Activated T-cell treated with anti-CD3 and anti-CD28 coated beads, Interleukin-2, amount 50 U/mL, for 4 hours (primary cell): ENCODE measurements at places on chromosomes 1 and 21. TPM values are rescaled to one million over a fixed set of nuclear protein-coding genes. Genes with fewer than 3 reads are reported as not detected.

Gene PSMA5
- total RNA-seq: 351 TPM

Gene HIPK1
- total RNA-seq: 63.6 TPM

Gene COL9A2
- total RNA-seq: 0.96 TPM

Gene OR14K1
- total RNA-seq: not detected

Gene PAPPA2
- total RNA-seq: 0.05 TPM

Gene FAM151A
- not detected for total RNA-seq

Gene RIIAD1
- total RNA-seq: not detected

Gene NAV1
- 1.1 TPM for total RNA-seq

Gene PDZK1IP1
- total RNA-seq: not detected

Gene DPT
- total RNA-seq: not detected

Gene CCDC181
- total RNA-seq: 0.16 TPM

Gene FRRS1
- 0.82 TPM for total RNA-seq

Gene BEND5
- 1.4 TPM for total RNA-seq

Gene NDC1
- 39.8 TPM for total RNA-seq

Gene CELA2B
- total RNA-seq: 0.41 TPM

Gene VSIG8
- total RNA-seq: not detected

Gene ZBTB7B
- total RNA-seq: 76.0 TPM

Gene MRPS14
- 26.1 TPM for total RNA-seq

Gene CFAP74
- total RNA-seq: not detected

Gene NECTIN4
- total RNA-seq: 0.08 TPM

Gene ARHGEF19
- total RNA-seq: 10.6 TPM

Gene MYBPH
- not detected for total RNA-seq

Gene FAM72C
- 2.7 TPM for total RNA-seq

Gene BCL2L15
- 1.4 TPM for total RNA-seq

Gene TMCO4
- 10.4 TPM for total RNA-seq

Gene KIAA0040
- total RNA-seq: 17.0 TPM

Gene RNU1-4
- total RNA-seq: 1,622 TPM

Gene BNIPL
- 0.22 TPM for total RNA-seq
